Stimulated activated CD4-positive, alpha-beta T cell treated with anti-CD3 and anti-CD28 coated beads, TNF-alpha, amount 100 ng/mL, for 24 hours (primary cell): ENCODE measurements at places on chromosomes 7 and 10.

GRCh38 chr10:86105640-86106039 lies 261.0 kb downstream of the GRID1 start:
- no peak for DNase-seq

DNA sequence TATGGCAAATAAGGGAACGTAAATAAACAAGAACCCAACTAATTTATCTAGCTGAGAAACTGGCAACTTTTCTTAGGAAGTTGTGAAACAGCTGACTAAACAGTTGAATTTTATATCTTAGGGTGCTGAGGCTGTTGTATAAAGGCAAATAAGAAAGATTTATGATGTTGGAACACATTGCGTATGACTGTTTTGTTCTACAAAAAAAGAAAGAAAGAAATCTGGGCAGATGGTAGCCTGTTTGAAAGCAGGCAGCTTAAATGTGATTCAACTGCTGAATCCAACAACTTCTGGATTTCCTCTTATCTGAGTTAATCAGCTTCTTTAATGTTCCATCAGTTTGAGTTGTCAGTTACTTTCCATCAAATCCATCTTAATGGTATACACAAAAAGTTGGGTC lies 214.5 kb downstream of the SNX13 start:
- DNase-seq, result no peak

GRCh38 chr7:138014686-138015085 lies 12.8 kb upstream of the CREB3L2 start:
- no peak for DNase-seq

DNA sequence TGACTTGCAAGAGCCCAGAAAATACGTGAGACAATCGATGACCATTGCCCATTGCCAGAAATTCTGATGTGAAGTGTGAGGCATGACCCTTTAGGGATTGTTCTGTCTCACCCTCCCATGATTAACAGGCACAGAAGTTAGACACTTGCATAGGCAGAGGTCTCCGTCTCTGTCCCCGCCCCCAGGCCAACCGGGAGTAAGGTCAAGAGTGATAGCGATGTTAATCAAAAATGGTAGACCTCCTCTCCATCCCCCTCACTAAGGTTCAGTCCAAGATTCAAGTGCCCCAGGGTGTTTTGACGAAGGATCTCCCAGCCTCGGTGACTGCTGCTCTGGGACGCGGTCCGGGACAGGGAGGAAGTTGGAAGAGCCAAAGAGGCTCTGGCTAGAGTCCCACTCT lies 22.7 kb upstream of the TRPV6 start:
- DNase-seq, result no peak

GRCh38 chr7:38375453-38375852 lies 102.0 kb upstream of the TARP start:
- DNase-seq, result no peak

GRCh38 chr7:2134740-2135139 lies 98.0 kb downstream of the MAD1L1 start:
- DNase-seq, result no peak

DNA sequence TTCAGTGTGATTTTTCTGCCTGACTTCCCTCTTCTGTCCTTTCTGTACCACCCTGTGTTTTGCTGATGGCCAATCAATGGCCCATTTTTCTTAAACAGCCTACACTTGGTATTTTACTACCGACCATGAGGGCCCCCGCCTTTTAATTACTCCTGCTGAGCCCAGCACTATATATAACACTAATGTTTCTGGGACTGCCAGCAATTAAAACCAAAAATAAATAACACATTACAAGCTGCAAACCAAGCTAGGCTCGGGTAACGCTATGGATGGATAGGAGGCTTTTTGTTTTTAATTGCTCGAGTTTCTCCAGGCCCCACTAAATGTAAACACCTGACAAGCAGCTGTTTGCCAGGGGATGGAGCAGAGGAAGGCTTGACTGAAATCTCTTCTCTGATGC lies 915.4 kb upstream of the AUTS2 start:
- DNase-seq, result no peak

DNA sequence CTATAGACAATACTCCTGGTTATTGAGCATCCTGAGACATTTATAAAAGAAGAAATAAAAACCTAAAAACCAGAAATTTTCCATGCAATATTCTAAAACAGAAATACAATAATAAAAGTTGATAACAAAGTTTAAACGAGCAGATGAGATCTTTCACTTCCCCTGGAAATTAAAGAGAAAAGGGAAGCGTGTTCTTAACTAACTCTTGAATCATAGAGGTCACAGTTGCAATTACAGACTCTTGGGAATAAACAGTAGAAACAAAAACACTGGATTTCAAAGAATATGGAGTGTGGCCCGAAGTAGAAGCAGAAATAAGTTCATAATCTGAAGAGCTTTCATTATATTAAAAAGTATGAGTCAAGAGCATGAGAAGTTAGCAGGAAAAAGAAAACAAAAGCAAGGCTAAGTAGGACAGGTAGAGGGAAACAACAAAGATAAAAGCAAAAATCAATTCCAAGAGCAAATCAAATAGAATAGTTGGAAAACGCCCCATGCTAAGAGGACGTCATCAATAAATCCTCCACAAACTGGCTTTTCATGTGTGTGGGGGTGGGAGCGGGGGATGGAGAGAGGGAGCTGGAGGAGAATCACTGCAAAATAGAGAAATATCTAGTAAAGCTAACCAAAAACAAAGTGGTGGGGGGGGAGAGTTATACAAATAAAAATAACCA lies 55.2 kb upstream of the C10orf71 start:
- no peak for DNase-seq

DNA sequence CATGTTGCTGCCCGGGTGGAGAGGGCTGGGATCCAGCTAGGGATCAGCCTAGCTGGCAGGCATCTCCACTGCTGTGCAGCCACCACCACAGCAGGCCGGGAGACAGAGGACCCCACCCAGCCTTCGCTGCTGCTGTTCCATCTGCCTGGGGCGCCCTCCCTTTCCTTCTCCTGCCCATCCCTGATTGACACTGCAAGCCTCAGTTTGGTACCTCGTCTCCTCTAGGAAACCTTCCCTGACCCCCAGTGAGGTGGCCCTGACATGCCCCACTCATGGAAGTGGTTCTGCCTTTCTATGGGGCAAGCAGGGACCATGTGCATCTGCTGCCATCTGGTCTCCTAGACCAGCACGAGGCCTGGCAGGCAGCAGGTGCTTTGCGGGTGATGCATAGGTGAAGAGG lies 30.4 kb upstream of the DPYSL4 start:
- no peak for DNase-seq

- no peak for DNase-seq
Observed at GRCh38 chr7:101294039-101294831, 27.4 kb downstream of the IFT22 start.

DNA sequence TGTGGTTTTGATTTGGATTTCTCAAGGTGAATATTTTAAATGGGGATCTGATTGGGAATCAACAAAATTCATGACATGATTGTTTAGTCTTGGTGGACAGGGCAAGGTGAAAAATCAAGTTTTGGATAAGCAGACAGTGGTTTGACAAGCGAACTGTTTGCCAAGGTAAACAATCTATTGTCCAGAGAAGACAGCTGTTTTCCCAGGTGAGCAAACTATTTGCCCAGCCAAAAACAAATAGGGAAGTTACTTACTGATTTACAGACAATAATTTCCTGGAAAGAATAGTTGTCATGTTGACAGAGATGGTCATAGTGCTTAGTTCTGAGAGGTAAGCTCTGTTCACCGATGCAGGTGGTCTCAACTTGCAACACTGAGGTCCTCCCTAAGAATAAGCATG lies 94.0 kb upstream of the STEAP1B start:
- DNase-seq, result no peak

GRCh38 chr7:12146813-12147212 lies 64.3 kb upstream of the TMEM106B start:
- no peak for DNase-seq

- no peak for DNase-seq
Observed at GRCh38 chr10:119669331-119669730, 18.2 kb downstream of the BAG3 start.

GRCh38 chr7:70459546-70459945 lies 672.4 kb upstream of the GALNT17 start:
- no peak for DNase-seq

DNA sequence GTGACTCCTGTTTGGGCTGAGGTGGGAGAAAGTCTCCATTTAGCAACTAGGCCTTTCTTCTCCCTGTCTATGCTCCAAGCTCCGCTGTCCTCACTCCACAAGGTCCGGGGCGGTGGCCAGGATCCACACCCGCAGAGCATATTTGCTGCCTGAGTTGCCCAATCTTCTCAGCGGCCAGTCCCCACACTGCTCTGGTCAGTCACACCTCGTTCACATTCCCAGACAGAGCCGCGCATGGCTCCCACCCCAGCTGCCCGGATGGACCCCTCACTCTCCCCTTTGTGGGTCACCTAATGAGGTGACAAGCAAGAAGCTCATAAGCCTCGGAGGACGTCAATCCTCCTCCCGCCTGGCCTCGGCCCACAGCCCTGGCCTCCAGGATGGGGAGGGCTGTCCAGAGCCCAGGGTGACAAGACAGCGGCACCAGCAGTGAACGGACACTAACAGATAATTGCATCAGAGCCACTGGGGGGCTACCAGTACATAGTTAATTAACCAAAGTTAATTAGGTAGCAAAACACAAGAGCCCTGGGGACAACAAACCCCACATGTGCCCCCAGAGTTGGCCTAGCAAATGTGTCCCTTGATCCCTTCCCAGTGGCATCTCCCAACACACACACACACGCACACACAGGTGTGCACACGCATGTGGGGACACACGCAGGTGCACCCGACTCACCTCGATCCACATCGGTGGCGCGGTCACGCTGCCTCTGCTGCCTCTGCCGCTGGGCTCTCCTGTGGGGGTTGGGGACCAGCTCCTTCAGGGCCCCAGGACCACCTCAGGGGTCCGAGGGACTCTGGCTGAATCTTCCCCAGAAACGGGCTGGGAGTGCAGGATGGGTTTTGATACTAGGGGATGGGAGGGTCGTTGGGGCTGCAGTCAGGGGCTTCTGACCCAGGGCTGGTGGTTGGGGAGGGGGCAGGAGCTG lies 11.8 kb downstream of the EPHA1 start:
- no peak for DNase-seq

- DNase-seq, result no peak
Observed at GRCh38 chr10:78774999-78775711, 293.6 kb upstream of the ZMIZ1 start.

DNA sequence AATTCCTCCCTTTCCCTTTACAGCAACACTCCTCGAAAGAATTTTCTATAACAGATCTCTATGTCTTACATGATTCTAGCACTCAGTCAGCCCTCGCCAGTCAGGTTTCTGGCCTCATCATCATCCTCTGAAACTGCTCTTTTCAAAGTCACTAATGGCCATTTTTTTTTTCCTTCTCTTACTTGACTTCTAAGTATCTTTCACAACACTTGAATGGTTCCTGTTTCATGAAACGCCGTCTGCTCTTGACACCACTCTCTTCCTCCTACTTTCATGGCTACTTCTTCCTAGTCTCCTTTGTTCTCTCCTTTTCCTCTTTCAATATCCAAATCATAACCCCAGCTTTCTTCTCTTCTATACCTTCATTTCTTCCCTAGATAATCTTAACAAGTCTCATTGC lies 100.5 kb upstream of the NRP1 start:
- DNase-seq, result no peak

- DNase-seq, result no peak
Observed at GRCh38 chr7:91239171-91239604, 25.0 kb upstream of the FZD1 start.

DNA sequence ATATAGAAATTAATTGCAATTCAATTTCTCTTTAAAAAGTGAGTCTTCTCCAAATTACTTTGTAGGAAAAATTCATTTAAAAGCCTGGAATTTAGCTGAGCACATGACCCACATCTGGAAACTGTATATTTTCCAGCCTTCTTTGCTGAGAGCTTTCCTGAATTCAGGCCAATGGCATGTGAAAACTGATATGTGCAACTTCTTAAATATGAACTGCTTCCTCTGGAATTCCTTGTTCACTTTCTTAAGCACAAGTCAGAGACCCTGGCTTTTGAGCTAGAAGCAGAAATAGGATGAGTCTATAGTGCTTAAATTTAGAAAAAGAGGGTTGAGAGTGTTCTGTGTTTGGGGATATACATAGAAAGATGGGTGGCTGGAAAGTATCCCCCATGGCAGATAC lies 365.1 kb upstream of the MTPN start:
- DNase-seq, result no peak
